Mesangial cell (primary cell): ENCODE measurements at places on chromosomes 12 and 14. TPM values are rescaled to one million over a fixed set of nuclear protein-coding genes. Genes with fewer than 3 reads are reported as not detected.

Gene CDCA3
- 7.2 and 171 TPM in 2 replicates for total RNA-seq

Gene DCTN2
- total RNA-seq: 211 and 214 TPM in 2 replicates

Gene KRT7
- total RNA-seq: 67.6 and 135 TPM in 2 replicates

Gene SLCO1C1
- total RNA-seq: 0.13 TPM in 1 of 2 replicates, not detected in the other

Gene MYF6
- total RNA-seq: 0.13 and 0.81 TPM in 2 replicates
